ENCODE measurements at places on chromosomes 5 and 9.

- no peak for DNase-seq
Measured at GRCh38 chr9:120284821-120285220, 295.1 kb downstream of the CDK5RAP2 start.

- no peak for DNase-seq
Measured at GRCh38 chr5:172334196-172334595, 50.6 kb upstream of the UBTD2 start.

DNA sequence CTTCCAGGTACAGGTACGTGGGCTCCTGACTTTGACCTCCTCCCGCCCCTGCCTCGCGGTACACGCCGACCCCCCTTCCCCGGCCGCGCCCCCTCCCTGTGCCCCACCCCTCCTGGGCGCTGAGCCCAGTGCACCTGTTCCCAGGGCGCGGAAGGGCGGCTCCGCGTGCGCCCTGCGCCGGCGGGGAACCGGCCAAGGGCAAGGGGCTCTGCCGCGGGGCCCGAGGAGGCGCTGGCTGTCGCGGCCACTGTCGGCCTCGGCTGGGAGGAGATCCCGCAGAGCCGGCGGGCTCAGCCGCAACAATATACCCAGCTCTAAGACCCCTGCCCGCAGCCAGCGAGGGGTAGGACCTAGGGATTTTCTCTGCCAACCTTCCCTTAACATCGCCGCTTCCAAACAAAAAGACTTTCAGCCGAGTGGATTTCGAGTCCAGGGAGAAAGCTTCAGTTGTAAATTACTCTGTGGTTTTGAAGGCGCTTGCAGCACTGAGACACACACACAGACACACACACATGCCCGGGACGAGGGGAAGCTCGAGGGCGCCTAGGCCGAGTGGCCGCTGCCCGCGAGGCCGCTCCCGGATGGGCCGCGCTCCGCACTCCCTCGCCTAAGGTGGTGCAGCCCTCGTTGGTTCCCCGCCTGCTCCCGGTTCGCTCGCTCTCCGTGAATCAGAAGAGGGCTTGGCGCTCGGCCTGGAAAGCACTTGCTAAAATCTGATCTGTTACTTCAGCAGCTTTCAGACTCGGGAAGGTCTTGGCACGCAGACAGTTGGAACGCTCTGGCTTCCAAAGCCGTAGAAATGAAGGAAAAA is 1.2 kb downstream of the FGF18 start:
- DNase-seq = no peak

- no peak for DNase-seq
Measured at GRCh38 chr5:173472164-173472563, 143.9 kb upstream of the STC2 start.

DNA sequence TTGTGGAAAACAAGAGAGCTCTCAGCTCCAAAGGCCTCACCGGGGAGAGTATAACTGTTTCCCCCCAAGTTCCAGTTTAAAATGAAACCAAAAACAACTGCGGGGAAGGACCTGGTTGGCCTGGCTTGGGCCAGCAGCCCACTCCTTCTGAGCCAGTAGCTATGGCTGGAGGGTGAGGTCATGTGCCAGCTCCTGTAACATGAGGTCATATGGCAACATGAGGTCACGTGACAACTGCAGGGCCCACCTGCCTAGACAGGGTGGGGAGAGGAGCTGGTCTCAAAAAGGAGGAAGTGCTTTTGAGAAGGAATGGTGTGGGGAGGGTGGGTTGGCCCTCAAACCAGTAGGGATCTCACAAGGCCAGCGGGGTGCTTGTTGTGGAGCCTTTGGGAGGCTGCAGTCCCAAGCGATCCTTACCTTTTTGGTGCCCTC is 29.3 kb upstream of the CRB2 start:
- no peak for DNase-seq

DNA sequence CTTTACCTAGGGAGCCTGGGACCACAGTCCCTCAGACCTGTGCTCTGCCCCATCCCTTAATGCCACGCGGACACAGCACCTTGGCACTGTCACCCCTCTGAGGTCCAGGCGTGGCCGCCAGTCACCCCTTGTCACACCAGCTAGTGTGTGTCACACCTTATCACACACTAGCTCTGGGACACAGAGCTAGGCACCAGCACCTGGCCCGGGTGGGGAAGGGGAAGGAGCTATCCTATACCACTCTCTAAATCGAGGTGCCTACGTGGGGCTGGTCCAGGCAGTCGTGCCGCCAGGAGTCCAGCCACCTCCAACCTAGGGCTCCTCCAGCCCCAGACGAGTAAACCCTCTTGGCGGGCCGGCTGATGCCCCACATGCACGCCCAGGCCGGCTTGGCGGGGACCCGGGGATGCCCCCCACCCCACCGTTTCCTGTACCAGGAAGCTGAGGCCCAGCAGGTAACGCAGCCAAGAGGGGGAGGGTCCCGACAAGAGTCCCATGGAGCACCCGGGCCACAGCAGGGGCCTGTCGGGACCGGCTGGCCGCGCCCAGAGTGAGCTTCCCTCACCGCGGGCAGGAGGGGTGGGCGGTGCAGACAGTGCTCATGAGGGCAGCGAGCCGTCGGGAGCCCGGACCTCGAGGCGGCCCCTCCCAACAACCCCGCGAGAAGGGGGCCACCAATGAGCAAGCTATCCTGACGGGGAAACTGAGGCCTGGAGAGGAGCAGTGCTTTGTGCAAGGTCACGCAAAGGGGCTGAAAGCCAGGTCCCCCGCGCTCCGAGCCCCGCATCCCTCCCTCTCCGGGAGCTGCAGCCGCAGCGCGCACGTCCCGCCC is 550 bp downstream of the CORO2A start:
- DNase-seq = no peak

DNA sequence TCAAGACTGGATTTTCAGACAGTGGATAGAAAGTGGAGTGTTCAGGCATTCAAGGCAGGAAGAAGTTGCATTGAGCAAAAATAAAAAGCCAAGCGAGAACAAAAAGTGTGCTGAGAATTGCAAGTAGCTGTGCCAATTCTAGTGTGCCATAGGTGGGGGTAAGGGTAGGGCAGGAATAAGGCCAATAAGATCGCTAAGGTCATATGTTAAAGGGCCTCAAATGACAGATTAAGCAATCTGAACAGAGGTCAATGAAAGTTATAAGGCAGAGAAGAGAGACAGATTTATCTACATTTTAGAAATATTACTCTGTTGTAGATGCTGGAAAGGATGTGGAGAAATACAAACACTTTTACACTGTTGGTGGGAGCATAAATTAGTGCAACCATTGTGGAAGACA is 36.4 kb downstream of the NADK2 start:
- no peak for DNase-seq

- no peak for DNase-seq
Measured at GRCh38 chr5:21644032-21644431, 1209.1 kb downstream of the CDH12 start.

DNA sequence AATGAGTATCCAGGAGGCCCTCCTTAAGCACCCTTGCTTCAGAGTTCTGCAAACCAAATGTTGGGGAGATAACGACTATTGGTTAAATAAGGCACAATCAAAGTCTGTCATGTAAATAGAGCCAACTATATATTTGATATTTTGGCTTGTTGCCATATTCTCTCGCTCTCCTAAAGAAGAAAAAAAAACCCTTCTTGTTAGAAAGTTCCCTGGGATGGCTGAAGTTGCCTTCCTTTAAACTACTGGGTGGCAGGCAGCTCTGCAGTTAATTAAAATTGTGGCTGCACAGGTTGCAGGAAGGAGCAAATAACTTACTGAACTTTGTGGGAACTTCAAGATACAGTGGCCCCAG is 227.0 kb upstream of the ANKRD55 start:
- DNase-seq = no peak
